ENCODE measurements at places on chromosomes 6 and 20. TPM values are rescaled to one million over a fixed set of nuclear protein-coding genes. Genes with fewer than 3 reads are reported as not detected.
A peak's percentile ranks its signal among the peaks of the same experiment; 100 is the strongest.

Gene SLC22A16
- polyA plus RNA-seq, result not detected

Gene HCRTR2
- not detected for polyA plus RNA-seq

Gene RIMS4
- 0.02 TPM for polyA plus RNA-seq

Gene PTCRA
- 0.20 TPM for polyA plus RNA-seq

Gene LGSN
- polyA plus RNA-seq, result not detected

- no peak for DNase-seq
Observed at GRCh38 chr6:3157131-3157933, at the start of gene TUBB2A. Gene TUBB2A (minus strand): TSS chr6:3157544. CDS start chr6:3157463, 81 bp downstream.

- DNase-seq, result peak; percentile 57
Observed at GRCh38 chr6:163460307-163460782, 45.8 kb downstream of the QKI start.

- DNase-seq, result no peak
Observed at GRCh38 chr20:37452236-37452635, 68.8 kb upstream of the NNAT start.

- no peak for DNase-seq
Observed at GRCh38 chr6:11168091-11168635, 56.6 kb upstream of the ERVFRD-1 start.

GRCh38 chr20:44188752-44189151 lies 1.8 kb upstream of the JPH2 start:
- DNase-seq, result no peak

GRCh38 chr6:108288742-108289141 lies 6.1 kb upstream of the AFG1L start:
- DNase-seq, result no peak

GRCh38 chr6:142225552-142225951 lies 76.3 kb upstream of the ADGRG6 start:
- no peak for DNase-seq

DNA sequence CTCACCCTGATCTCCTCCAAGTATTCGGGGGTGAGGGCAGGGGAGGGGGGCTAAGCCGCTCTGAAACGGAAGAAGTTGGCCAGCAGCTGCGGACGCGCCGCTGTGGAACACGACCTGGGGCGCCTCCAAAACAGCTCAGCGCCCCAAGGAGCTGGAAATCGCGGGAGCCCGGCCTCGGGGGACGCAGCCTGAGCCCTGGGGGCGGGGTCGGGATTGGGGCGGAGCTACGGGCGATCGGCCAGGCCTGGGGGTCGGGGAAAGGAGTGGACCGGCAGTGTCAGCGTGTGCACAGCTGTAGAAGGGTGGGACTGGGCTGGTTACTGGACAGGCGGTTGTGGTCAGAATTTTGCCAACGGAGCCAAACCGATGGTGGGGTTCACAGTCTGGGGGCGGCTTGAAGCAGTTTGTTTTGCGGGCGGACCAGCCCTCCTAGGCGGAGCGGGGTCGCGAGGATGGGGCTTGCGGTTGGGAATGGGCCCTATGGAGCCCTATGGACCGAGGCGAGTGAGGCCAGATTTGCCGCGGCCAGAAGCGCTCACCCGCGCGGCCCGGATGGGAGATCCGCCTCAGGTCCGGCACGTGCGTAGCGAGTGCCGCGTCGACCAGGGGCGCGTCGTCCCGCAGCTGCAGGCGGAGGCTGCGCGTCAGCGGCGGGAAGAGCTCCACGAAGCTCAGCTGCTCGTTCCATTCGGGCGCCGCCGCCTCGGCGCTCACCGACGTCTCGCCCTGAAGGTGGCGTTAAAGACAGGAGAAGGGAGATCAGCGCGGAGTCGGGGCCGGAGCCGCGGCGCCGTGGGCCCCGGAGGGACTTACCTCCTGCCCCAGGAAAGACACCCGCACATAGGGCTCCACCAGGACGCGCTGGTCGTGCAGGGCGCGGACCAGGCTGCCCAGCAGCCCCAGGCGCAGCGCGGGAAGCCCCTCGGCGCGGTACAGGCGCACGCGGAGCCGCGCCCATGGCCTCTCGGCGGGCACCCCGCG lies 14.3 kb upstream of the SPAG4 start:
- no peak for DNase-seq

- no peak for DNase-seq
Observed at GRCh38 chr6:114195631-114196403, 147.0 kb downstream of the HS3ST5 start.

DNA sequence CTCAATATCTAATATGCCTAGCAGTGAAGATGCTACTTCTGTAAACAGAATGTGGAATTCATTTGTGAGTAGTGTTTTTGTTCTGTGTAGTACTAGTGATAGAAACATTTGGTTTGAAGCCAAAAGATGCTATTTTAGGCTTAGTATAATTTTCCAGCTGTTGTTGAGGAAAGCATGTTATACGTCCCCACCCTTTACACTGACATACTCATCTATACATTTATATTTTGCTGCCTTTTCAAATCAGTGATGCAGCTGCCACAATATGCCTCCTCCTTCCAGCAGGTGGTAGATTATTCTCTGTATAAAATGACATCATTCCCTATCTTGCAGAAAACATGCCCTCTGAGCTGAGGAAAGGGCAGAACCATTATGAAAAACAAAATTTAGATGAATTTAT lies 1217.6 kb upstream of the GJE1 start:
- DNase-seq, result no peak

- DNase-seq, result no peak
Observed at GRCh38 chr6:132390017-132390416, 11.3 kb downstream of the MOXD1 start.
